ENCODE measurements at places on chromosomes 1 and 21. TPM values are rescaled to one million over a fixed set of nuclear protein-coding genes. Genes with fewer than 3 reads are reported as not detected.

Gene LRRC71
- 0.75 TPM for polyA plus RNA-seq

Gene ANKRD65
- polyA plus RNA-seq, result 0.31 TPM

Gene S100A3
- polyA plus RNA-seq, result 9.5 TPM

Gene GLIS1
- 0.86 TPM for polyA plus RNA-seq

Gene ZNF593OS
- polyA plus RNA-seq, result not detected

Gene NUDT4B
- 20.4 TPM for polyA plus RNA-seq

- no peak for DNase-seq
Measured at GRCh38 chr1:150967936-150968335, 6.7 kb downstream of the CERS2 start.

GRCh38 chr1:201636510-201636971 lies 97.6 kb downstream of the NAV1 start:
- DNase-seq, result peak; percentile 40

DNA sequence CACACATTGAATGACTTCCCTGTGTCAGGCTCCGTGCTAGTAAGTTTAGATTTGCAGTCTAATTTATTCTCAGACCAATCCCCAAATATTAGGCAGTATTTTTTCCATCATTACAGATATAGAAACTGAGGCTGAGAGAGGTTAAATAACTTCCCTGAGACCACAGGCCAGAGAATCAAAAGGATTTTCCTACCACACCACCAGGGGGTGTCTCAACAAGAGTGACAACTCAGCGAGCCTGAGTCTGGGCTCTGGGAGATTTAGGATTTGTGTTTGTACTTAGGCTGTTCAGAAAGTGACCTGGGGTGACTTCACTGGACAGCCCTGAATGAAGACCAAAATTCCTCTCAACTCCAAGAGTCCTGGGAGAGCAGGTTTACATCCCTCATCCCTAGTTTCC lies 13.3 kb upstream of the LCE5A start:
- DNase-seq, result no peak

- no peak for DNase-seq
Measured at GRCh38 chr21:15421947-15422346, 307.8 kb upstream of the USP25 start.
